Activated CD8-positive, alpha-beta T cell treated with anti-CD3 and anti-CD28 coated beads, Interleukin-2, amount 10 ng/mL, durations not matched to agents 7 days and 5 days (primary cell): ENCODE measurements at places on chromosomes 5 and 9.

GRCh38 chr9:92432350-92432749 lies 8.1 kb upstream of the OMD start:
- no peak for DNase-seq

DNA sequence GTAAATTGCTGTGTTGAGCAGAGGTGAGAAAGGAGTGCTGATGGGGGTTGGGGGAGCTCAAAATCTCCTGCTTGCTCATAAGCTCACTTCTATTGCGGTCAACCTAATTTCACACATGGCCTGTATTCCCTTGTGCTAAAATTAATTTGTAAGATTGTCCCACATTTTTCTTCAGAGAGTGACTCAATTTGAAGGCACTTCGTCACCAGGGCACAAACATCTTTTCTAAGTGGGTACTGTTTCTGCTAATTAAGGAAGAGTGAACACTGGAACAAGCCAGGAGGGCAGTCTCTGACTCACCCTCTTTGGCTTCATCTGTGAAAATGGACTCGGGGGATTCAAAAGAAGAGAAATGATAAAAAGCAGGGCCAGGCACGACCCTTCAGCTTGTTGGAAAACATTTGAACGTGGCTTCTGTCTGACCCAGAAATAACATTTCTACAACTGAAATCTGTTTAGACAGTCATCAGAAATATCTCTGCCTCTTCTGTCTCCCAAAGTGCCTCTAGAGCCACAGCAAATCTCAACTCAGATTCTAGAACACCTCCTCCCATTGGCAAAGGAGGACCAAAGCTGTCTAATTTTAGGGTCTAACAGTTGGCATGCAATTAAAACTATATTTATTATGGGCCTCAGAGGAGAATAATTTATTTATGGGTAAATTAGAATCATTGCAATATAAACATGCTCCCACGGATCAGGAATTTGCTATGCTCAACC lies 49.8 kb downstream of the FEM1C start:
- DNase-seq: no peak

DNA sequence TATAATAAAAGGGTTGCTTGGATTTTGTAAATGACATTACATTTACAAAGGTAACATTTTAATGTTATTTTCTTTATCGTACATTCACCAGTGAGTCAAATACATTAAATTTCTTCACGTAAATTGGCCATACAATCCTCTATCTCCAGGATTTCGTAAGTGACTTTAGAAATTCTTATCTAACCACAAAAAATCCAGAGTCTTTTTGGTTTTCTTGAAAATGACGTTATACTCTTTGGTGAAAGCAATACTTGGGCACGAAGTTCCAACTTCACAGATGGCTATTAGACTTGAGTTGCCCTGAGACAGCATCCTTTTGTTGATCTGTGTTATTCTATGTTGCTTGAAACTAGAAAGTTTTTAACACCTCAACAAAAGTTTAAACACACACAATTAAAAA lies 87.4 kb upstream of the CDH10 start:
- no peak for DNase-seq

DNA sequence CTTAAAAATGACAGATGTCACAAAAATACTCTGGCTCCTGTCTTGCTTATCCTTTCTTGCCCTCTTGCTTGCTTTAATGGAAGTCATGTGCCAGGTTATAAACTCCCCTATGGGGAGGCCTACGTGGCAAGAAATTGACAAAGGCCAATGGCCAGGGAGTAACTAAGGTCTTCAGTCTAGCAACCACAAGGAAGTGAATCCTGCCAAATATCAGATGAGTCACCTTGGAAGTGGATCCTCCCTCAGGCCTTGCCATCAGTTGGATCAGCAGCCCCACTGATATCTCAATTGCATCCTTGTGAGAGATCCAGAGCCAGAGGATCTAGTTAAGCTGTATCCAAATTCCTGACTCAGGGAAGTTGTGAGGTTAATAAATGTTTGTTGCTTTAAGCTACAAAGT lies 82.8 kb downstream of the CAAP1 start:
- DNase-seq: no peak

- no peak for DNase-seq
Observed at GRCh38 chr9:77915744-77916143, 115.9 kb downstream of the GNAQ start.

- no peak for DNase-seq
Observed at GRCh38 chr9:136086213-136086881, 8.7 kb downstream of the NACC2 start.

DNA sequence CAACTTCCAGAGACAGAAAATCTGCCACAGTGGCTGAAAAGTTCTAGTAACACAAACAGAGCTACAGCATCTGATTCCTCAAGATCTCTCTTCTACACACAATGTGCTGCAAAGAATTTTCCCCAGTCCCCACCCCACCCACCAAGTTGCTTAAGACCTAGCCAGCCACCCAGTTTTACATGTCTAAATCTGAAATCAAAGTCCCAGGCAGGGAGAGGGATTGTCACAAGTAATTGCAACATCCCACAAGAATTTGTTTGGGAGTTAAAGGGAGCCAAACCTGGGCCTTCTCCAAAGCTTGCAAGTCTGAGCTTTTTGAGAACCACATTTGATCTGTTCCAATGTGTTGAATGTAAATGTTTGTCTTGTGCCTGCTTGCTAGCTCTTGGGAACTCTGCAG lies 15.5 kb downstream of the IGIP start:
- DNase-seq: no peak

GRCh38 chr9:83130541-83130940 lies 67.6 kb upstream of the RASEF start:
- no peak for DNase-seq

- DNase-seq: no peak
Observed at GRCh38 chr9:71357346-71357745, 235.9 kb upstream of the TRPM3 start.

DNA sequence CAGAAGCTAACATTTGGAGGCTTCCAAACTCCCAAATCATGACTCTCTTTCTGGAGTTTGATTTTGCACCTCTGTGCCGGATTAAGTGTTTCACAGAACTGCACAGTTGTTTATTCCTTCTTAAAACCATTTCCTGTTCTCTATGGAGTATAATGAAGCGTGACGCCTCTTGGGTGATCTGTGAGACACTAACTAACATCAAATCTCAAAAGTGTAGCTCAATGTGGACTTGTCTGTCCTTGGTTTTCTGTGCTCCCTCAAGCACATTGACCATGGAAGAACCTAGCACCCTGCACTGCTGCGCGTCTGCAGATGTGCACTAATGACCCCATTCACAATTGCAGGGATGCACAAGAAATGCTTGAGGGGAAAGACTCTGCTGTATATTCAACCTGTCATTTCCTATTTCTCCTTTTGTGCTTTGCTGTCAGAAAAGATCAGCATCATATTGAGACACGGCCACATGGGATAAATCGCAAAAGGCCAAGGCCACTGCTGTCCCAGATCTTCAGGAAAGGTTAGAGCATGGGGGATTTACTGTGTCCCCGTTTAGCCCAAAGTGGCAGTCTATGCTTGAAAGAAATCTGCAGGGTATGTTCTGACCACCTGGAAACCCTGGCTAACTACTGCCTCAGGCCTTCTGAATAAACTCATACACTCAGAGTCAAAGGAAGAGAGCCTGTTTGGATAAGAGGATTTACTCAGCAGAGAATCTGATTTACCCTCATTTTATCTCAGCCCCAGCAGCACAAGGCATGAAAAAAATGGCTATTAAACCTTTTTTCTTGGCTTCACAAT lies 109.6 kb downstream of the BAAT start:
- no peak for DNase-seq

DNA sequence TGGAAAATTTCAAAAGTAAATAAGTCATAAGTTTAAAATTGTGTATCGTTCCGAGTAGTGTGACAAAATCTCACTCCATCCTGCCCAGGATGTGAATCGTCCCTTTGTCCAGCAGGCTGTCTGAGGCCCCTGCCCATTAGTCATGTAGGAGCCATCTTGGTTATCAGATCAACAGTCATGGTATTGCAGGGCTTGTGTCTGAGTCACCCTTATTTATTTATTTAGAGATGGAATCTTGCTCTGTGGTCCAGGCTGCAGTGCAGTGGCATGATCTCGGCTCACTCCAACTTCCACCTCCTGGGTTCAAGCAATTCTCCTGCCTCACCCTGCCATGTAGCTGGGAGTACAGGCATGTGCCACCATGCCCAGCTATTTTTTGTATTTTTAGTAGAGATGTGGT lies 30.2 kb downstream of the ITGA2 start:
- no peak for DNase-seq

DNA sequence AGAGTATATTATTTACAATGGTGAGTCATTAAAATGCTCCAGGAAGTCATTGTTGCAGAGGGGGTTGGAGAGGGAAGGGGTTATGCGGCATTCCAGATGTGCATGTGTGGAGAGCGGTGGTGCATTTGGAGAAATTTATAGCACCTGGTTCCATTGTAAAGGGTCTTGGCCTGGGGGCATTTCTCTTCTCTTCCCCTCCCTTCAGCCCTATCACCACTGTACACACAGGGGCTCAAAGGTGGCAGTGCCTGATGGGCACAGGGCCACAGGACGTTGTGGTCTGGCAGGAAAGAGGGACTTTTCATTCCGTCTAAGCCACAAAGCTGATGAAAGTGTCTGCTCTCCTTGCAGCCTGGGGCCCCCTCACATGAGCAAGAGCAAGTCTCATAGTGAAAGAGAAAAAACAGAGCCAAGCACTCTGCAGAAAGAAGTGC lies 442.4 kb upstream of the ZNF462 start:
- DNase-seq: peak; percentile 21

DNA sequence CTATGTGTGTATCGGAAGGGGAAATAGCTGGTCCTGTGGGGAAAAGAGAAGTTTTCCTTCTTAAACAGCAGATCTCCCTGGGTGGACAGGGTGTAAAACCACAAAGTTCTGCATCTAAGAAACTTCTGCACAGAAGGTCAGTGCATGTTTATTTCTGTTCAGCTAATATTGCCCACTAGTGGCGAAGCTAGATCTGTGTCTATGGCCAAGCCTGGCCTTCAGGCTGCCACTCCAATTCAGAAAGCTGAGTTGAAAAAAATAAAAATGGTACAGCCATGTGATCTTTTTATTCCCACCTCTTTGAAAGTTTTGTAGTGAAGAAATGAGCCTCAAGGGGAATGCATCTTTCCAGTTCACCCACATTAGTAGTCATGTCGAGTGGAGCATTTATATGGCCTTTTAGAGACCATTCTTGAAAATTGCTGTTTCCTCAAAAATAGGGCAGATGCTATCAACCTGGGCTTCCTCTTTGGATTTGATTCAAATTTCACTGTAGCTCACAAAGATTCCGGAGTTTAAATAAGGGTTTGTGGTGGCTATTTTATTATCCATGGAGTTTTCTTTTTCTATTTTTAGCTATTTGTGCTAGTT lies 488.0 kb downstream of the PRELID2 start:
- DNase-seq: no peak

GRCh38 chr9:134892221-134892620 lies 11.6 kb downstream of the FCN2 start:
- DNase-seq: peak; percentile 9

DNA sequence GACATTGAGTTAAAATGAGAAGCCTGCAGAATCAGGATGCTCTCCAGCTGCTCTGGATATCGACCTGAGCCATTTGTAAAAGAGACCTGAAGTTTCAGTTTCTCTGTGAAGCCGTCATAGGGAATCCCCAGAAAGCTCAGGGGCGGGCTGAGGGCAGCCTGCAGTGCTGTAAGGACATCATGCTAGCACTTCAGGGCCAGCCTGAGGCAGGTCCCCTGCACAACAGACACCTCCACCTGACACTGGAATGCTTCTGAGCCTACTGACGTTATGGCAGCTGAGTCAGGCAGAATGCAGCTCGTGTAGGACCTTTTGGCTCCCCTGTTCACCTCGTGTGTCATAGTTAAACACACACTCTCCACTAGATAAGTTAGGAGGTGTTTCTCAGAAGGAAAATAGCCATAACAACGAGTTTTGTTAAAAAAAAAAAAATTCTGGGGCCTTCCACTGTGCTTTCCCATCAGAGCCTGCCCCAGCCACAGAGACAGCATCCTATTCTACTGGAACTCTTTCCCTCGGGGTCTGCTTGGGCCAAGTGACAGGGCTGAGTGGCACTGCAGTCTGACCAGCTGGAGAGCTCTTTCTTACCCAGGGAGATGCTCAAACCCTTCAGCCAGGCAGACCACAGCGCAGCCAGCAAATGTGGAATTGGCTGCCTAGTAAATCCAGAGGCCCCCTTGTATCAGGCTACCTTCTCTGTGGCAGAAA lies 354.9 kb downstream of the DIRAS2 start:
- DNase-seq: no peak

DNA sequence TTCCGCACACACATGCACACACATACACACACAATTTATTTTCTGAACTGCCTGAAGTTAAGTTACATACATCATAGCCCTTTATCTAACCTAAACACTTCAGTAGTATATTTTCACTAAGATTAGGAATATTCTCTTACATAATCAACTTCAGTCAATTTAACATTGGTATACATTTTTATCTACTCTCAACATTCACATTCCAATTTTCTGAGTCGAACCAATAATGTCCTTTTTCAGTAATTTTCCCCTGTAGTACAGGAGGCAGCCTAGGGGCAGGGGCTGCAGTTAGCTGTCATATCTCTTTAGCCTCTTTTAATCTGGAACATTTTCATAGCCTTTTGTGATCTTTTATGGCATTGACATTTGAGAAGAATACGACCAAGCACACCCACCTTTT lies 150.1 kb downstream of the DAB2IP start:
- DNase-seq: no peak

- no peak for DNase-seq
Observed at GRCh38 chr9:135606885-135607259, 32.5 kb downstream of the GLT6D1 start.

- no peak for DNase-seq
Observed at GRCh38 chr5:13985731-13986418, 41.4 kb upstream of the DNAH5 start.

DNA sequence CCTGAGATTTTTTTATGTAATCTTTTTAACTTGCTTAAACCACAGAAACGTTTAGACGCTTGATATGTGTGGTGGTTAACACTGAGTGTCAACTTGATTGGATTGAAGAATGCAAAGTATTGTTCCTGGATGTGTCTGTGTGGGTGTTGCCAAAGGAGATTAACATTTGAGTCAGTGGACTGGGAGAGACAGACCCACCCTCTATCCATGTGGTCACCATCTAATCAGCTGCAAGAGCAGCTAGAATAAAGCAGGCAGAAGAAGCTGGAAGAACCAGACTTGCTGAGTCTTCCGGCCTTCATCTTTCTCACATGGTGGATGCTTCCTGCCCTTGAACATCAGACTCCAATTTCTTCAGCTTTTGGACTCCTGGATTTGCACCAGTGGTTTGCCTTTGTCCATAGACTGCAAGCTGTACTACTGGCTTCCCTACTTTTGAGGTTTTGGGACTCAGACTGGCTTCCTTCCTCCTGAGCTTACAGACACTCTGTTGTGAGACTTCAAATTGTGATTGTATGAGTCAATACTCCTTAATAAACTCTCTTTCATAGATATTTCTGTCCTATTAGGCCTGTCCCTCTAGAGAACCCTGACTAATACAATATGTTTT lies 816.0 kb upstream of the CDH9 start:
- DNase-seq: no peak

DNA sequence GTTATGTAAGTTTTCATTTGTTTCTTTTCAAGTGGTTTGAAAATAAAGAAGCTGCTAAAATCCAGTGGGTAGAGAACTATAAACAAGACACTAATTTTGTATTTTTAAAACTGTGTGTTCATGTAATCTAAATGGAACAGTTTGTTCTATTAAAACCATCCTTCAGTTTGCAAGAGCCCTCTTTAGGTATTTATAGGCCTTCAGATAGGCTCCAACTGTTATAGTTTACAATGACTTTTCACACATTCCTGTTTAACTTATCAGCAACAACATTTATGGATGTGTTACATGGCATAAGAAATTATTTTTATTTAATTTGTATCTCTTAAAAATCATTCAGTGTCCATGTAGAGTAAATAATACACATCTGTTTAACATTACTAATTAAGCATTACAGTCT lies 126.7 kb upstream of the SLCO6A1 start:
- no peak for DNase-seq

GRCh38 chr5:154351566-154351965 lies 94.2 kb upstream of the SAP30L start:
- no peak for DNase-seq
